ENCODE measurements at places on chromosomes 4 and X.

DNA sequence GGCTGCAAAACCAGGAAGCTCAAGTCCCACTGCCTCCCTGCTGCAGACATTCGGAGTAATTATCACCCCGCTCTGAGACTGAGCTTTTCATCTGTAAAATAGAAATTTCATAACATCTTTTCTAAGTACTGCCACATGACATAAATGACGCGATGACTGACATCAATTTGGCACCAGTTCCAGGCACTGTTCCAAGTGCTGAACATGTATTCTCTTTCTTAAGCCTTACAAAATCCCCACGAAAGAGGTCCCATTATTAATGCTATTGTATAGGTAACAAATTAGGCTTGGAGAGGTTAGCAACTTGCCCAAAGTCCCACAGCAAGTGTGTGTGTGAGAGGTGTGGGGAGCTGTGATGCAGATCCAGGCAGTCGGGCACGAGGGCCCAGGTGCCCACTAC is 56.4 kb downstream of the SLC2A9 start:
- DNase-seq = no peak

- DNase-seq = no peak
Measured at GRCh38 chrX:112513154-112513553, 166.6 kb downstream of the LHFPL1 start.

GRCh38 chr4:66564901-66565651 is 894.8 kb upstream of the EPHA5 start:
- peak; percentile 42 for DNase-seq

DNA sequence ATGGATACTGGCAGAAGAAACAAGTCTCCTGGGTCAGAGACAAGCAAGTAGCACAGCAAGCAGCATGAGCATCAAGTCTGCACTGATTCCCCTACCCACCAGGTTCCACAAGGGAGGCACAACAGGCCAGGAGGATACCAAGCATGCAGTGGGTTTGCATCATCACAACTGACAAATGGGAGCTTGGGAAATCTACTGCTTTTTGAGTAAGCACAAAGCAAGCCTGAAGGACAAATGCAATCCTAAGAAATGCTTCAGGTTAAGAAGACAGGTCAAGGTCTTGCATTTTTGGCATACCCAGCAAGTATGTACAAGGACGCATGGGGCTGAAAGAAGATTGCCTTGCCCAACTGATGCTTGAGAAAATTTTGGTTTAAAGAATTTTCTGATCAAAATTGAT is 279.6 kb downstream of the PDGFC start:
- no peak for DNase-seq

- DNase-seq = no peak
Measured at GRCh38 chr4:18627447-18628005, 606.0 kb upstream of the LCORL start.

GRCh38 chr4:139574641-139575040 is 18.6 kb upstream of the SETD7 start:
- DNase-seq = no peak

- DNase-seq = no peak
Measured at GRCh38 chr4:23915459-23916132, 25.7 kb upstream of the PPARGC1A start.

DNA sequence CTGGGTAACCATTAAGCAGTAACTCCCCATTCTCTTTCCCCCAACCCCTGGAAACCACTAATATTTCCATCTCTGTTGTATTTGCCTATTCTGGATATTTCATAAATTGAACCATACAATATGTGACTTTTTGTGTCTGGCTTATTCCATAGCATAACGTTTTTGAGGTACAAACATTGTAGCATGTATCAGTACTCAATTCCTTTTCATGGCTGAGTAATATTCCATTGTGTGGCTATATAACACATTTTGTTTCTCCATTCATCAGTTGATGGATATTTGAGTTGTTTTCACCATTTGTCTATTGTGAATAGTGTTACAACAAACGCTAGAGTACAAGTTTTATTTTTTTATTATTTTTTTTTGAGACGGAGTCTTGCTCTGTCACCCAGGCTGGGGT is 55.0 kb upstream of the MORC4 start:
- DNase-seq = no peak

DNA sequence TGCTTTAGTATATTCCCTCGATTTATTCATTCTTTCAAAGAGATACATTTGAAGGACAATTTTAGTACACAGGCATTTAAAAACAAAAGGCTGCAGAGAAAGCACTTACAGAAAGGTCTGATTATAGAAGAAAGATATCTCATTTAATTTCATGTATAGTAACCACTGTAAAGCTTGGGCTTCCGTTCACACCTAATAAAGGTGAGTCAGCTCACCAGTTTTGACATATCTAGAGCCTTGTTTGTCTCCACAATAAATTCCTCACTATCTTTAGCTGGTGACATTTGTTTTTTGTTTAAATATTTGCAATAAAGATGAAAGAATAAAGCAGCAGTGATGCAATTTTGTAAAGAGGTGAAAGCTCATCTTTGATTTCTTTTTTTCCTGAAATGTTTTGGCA is 1.1 kb upstream of the EPHA5 start:
- no peak for DNase-seq

DNA sequence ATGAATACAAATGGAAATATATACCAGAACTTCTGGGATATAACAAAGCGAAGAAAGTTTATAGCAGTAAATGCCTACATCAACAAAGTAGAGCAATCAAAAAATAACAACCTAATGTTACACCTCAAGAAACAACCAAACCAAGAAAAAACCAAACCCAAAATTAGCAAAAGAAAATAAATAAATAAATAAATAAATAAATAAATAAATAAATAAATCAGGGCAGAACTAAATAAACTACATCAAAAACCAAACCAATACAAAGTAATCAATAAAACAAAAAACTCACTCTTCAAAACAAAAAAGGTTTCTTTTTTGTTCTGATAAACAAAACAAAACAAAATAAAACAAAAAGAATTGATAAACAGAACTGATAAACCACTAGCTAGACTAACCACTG is 88.4 kb upstream of the SPIN4 start:
- DNase-seq = no peak

Measured in hindlimb muscle (tissue), 1 donor.